Kidney capillary endothelial cell (primary cell): ENCODE measurements at places on chromosomes 12 and 14.
A peak's percentile ranks its signal among the peaks of the same experiment; 100 is the strongest.

DNA sequence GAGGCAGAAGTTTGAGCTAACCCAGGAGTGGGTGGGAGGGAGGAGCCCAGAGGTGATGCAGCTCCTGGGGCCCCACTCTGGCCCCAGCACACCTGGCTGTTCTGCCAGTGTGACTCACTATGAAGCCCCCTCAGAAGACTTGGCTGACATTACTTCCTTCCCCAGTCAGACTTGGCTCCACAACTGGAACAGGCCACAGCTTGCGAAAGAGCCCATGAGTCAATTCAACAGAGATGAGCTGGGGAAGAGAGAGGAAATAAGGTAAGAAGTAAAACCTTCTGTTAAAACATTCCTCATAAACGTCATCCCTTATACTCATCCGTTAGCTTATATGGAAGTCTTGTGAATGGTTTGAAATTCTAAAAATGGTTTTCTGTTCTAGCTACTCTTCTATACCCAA lies 245.9 kb downstream of the ADAMTS20 start:
- DNase-seq, result peak; percentile 23

DNA sequence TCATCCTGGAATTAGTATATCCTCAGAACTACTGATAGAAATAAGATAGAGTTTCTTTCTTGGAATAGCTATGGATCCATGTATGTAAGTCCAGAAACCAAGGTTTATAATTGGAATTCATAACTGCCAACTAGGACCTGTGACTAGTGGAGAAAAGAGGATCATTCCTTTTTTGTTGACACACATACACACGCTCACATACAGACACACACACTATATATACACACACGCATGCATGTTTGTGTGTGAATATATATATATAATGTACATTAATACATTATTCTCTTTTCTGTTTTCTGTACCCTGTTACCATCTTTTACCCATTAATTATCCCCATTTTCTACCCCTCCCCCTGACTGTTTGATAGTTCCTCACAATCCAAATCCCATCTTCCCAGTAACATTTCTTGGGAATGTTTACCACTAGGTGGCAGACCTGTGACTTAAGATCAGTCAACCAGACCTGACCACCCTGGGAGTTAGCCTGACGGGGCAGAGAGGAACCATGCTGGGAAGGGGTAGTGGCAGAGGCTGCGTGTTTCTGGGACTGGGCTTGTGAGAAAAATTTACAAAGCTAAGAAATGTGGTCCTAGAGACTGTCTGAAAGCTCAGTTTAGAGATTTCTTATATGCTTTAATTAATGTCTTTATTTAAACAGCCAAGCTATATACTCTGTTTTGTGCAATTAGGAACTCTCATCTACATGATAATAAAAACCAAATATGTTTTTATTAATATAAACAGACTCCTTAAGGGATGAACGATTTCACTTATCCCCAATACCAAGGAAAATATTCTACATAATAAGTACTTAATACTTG lies 308.0 kb downstream of the PPFIA2 start:
- DNase-seq, result peak; percentile 55

- DNase-seq, result no peak
Observed at GRCh38 chr12:118575730-118576129, 199.4 kb downstream of the SUDS3 start.

DNA sequence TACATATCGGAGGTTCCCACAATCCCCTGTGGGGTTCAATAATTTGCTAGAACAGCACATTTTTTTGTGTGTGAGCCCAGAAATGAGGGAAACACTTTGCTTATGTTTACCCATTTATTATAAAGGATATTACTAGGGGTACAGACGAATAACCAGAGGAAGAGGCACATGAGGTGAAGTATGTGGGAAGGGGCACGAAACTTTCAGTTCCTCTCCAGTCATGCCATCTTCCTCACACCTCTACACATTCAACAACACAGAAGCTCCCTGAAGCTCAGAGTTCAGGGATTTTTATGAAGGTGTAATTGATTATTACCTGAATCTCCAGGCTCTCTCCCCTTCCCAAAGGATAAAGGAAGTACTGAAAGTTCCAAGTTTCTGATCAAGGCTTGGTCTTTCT lies 30.2 kb upstream of the DYRK2 start:
- DNase-seq, result no peak

DNA sequence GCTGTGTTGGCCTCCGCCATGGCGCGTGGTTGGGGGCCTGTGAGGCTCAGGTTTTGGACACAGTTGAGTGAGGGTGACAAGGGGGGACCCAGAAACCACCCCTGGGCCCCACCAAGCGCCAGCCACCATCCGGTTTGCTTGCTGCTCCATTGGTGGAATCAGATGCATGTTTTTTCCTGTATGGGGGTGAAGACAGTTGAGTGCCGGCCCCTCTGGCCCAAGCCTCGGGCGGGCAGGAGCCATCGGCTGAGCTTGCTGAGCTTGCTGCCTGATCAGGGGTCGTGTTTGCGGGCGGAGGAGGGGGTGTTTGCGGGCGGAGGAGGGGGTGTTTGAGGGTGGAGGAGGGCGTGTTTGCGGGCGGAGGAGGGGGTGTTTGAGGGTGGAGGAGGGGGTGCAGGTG lies 6.4 kb downstream of the PGAM5 start:
- no peak for DNase-seq

- DNase-seq, result no peak
Observed at GRCh38 chr12:3743803-3744202, 9.1 kb downstream of the CRACR2A start.

DNA sequence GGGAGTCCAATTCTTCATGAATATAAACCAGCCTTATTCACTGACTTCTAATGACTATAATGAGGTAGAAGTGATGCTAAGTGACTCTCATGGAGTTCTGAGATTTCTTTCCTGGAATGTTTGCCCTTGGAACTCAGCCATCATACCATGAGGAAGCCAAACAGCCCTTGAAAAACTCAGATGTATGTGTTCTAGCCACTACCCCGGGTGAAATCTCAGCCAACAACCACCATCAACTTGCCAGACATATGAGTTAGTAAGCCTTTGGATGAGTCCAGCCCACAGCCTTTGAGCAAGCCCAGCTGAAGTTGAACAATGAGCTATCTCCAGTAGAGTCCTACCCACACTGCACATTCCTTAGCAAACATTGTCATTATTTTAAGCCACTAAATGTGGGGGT lies 149.5 kb downstream of the SLC6A15 start:
- no peak for DNase-seq

GRCh38 chr12:57485695-57486094 lies 2.2 kb upstream of the MARS1 start:
- DNase-seq, result no peak

GRCh38 chr12:15662983-15663659 lies 126.1 kb downstream of the EPS8 start:
- DNase-seq, result no peak

GRCh38 chr14:22265319-22266141 lies 323.5 kb downstream of the DAD1 start:
- no peak for DNase-seq

DNA sequence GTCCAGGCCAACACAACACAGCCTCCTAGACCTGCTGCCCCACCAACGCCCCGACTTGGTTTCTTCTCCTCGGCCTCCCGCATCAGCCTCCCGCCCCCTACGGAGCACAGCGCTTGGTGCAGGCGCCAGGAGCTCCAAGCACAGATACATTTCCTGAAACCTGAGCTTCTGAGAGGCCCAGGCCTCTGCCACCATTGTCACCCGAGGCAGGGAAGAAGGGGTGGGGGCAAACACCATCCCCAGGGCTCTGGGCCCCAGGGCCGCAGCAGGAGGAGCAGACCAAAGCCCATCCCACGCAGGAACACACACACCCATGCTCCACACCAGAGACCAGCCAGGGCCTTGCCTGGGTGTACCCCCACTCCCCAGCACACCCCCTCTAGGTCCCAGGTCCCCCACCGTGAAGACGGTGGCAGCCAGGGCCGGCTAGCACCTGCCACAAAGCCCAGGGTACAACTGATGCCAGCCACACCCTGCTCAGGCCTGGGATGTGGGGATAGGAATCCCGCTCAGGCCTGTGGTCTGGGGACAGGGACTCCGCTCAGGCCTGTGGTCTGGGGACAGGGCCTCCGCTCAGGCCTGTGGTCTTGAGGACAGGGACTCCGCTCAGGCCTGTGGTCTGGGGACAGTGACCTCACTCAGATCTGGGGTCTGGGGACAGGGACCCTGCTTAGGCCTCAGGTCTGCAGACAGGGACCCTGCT lies 5.4 kb downstream of the JAG2 start:
- no peak for DNase-seq

- DNase-seq, result peak; percentile 89
Observed at GRCh38 chr12:69239352-69239921, at the start of gene CPSF6. Gene CPSF6 (plus strand): TSS chr12:69239569. CDS start chr12:69239647, 78 bp downstream.

- DNase-seq, result no peak
Observed at GRCh38 chr12:125032466-125033152, 32.6 kb upstream of the AACS start.

GRCh38 chr14:77761205-77761931 lies 412 bp upstream of the SNW1 start:
- DNase-seq, result peak; percentile 94

DNA sequence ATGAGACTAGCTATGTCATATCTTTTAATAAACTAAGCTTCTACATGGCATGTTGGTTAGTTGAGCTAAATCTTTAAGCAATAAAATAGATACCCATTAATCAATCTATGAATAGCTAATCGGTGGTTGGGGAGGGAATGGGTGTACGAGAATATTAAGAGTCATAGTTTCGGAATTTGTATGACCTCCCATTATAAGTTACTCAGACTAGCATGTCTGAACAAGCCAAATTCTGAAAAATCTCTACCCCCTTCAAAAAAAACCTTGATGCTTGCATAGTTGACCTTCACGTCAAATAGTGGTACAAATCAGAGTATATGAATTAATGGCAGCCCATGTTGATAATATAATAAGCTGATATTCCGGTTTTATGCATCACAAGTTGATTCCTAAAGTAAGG lies 60.0 kb downstream of the PLEKHG7 start:
- no peak for DNase-seq

- no peak for DNase-seq
Observed at GRCh38 chr12:53427905-53428594, 4.4 kb downstream of the AMHR2 start.

- peak; percentile 26 for DNase-seq
Observed at GRCh38 chr12:116773276-116773731, 35.2 kb downstream of the RNFT2 start.

GRCh38 chr12:122205053-122205925 lies 1.8 kb downstream of the B3GNT4 start:
- DNase-seq, result no peak

GRCh38 chr14:35402323-35403113 lies 2.0 kb downstream of the NFKBIA start:
- no peak for DNase-seq
